ENCODE measurements at places on chromosomes 11 and 22. TPM values are rescaled to one million over a fixed set of nuclear protein-coding genes. Genes with fewer than 3 reads are reported as not detected.

BDNF gene
- polyA plus RNA-seq: 72.0 TPM

DNA sequence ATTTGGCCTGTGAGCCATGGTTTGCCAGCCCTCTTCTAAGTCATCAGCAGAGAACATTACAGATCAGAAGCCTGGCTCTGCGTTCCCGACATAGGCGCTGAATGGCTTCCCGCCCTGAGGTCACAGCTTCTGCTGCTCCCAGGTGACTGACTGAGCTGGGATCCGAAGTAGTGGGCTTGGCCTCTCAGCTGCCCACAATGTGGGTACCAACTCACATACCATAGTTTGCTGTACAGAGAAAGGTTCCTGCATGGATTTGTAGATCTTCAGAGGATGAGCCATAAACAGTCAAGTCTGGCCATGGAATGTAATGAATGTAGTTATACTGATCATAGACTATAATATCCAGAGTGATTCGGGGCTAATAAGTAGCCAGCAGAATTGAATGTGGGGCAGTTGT is 42.6 kb downstream of the TEAD1 start:
- no peak for DNase-seq

DNA sequence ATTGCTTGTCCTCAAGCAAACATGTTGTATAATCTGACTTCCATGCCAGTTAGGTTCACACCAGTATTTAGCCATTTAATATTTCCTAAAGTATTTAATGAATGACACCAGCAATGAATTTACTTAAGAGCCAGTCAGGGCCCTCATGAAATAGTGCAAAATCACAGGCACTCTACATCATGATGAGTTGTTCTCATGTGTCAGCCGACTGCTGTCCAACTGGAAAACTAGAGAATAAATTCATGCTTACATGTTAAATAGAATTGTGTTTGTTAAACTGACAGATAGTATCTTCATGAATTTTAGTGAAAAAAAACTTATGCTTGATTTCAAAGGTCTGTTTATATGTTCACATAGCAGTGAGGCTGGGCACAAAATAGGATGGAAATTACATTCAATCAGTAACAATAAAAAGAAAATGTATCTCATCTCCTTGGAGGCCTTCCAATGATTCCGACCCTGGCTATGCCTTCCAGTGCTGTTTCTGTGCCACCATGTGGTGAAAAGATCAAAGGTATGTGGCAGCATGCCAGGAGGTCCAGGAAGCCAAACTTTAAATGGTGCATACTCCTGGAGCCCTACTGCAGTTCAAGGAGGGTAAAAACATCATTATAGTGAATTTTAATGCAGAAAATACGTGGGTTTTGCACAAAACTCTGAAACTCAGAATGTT is 45.2 kb downstream of the CTSC start:
- DNase-seq: no peak

GRCh38 chr11:118913411-118914125 is 12.2 kb downstream of the BCL9L start:
- no peak for DNase-seq

NXPE1 gene
- polyA plus RNA-seq: not detected

STK33 gene
- polyA plus RNA-seq: 8.3 TPM

- no peak for DNase-seq
These were observed 32.8 kb upstream of the SERPIND1 start for GRCh38 chr22:20741008-20741633.

CCDC15 gene
- polyA plus RNA-seq: 0.73 TPM

DNA sequence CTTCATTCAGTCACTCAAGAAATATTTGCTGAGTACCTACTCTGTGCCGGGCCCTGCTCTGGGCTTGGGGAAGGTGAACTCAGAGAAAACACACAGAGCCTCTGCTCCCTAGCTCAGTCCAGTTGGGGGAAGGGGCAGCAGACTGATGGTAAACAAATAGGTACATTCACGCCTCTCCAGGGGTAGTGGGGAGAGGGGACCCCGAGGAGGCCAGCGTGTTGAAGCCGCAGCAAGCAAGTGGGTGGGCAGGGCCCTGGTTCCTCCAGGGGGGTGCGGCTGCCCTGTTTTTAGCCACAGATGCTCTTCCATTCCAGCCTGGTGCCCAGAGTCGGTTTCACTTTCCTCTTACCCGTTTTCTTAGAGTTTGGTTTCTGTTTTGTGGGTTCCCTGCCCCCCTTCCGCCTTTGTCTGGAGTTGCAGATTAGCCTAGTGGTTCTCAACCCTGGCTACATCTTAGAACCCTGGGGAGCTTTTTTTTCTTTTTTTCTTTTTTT is 8.7 kb downstream of the DRAP1 start:
- no peak for DNase-seq

- no peak for DNase-seq
These were observed 191.6 kb upstream of the PGR start for GRCh38 chr11:101321222-101321621.

OR51E2 gene
- polyA plus RNA-seq: 0.79 TPM

GRCh38 chr11:92702805-92703448 is 266.5 kb upstream of the MTNR1B start:
- no peak for DNase-seq

- no peak for DNase-seq
These were observed 25.0 kb downstream of the IGLL1 start for GRCh38 chr22:23555118-23555517.

- DNase-seq: no peak
These were observed 79.5 kb downstream of the RAB30 start for GRCh38 chr11:82992223-82992622.

C1QTNF4 gene
- 0.14 TPM for polyA plus RNA-seq

GP1BB gene
- polyA plus RNA-seq: 0.60 TPM

MRGPRX3 gene
- not detected for polyA plus RNA-seq

- no peak for DNase-seq
These were observed 35.0 kb upstream of the SCGB1A1 start for GRCh38 chr11:62383822-62384221.

NLRP6 gene
- polyA plus RNA-seq: not detected

- DNase-seq: no peak
These were observed 81.9 kb upstream of the CRTAM start for GRCh38 chr11:122756417-122756816.

GRCh38 chr11:30333405-30333804 is 10.5 kb downstream of the ARL14EP start:
- no peak for DNase-seq

DNA sequence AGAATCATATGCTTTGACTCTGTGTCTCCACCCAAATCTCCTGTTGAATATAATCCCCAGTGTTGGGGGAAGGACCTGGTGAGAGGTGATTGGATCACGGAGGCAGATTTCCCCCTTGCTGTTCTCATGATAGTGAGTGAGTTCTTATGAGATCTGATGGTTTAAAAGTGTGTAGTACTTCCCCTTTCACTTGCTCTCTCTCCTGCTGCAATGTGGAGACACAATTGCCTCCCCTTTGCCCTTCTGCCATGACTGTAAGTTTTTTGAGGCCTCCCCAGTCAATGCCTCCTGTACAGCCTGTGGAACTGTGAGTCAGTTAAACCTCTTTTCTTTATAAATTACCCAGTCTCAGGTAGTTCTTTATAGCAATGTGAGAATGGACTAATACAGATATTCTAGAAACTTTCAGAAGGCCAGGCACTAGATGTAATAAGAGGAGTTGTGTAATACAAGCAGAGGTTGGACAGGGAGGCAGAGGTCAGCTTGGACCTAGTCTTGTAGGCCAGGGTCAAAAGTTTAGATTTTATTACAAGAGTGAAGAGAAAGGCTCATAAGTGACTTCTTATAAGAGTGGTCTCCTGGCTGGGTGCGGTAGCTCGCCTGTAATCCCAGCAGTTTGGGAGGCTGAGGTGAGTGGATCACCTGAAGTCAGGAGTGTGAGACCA is 9.3 kb upstream of the SERPING1 start:
- no peak for DNase-seq

DNA sequence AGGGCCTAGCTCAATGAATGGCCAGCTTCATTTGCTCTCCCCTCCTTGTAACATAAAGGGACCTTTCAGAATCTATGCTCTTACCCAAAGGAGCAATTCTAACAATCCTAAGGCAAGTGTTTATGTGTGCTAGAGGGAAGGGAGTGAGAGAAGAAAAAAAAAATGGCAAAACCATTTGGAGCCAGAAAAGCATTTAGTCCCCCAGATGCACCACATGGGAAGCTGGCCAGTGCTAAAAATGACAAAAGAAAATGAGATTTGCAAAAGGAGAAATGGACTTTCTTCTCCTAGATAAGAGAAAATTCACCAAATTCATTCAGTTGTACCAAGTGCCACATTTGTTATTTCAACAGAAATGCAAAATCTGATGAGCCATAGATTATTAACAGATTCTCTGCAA is 52.8 kb downstream of the SERGEF start:
- DNase-seq: no peak

DNA sequence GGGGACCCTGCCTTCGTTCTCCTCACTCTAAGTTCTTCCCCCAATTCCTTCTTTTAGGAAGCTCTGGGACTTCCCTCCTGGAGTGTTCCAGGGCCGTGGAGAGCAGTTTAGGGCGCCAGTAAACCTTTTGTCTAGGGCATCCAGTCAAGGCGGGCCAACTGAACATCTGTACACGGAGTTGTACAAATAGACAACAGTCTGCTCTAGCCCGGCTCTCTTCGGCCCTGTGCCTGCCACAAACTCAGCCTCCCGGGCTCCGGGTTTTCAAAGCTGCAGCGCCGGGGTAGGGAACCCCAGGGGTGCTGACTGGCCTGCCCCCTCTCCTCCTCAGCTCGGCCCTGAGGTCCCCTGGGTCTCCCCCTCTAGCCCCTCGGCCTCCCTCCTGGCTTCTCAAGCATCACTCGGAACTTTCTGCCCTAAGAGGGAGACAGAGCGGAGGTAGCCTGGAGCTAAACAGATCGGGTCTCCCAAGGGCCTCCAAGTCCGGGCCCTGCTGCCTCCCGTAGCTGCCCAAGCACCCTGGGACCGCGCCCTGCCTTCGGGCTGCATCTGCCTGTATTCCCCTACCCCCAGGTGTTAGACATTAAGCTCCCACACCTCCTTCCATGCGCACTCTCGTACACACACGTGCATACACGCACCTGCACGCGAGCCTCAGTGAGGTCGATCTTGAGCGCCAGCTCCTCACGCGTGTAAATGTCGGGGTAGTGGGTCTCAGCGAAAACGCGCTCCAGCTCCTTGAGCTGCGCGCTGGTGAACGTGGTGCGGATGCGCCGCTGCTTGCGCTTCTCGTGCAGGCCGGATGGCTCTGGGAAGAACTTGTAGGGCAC is 3.3 kb downstream of the PHOX2A start:
- DNase-seq: no peak

SGSM1 gene
- polyA plus RNA-seq: not detected

SCN2B gene
- not detected for polyA plus RNA-seq

SYT9 gene
- polyA plus RNA-seq: not detected

IFITM10 gene
- polyA plus RNA-seq: not detected

- DNase-seq: no peak
These were observed 56.0 kb downstream of the PACS1 start for GRCh38 chr11:66126064-66126463.

DNA sequence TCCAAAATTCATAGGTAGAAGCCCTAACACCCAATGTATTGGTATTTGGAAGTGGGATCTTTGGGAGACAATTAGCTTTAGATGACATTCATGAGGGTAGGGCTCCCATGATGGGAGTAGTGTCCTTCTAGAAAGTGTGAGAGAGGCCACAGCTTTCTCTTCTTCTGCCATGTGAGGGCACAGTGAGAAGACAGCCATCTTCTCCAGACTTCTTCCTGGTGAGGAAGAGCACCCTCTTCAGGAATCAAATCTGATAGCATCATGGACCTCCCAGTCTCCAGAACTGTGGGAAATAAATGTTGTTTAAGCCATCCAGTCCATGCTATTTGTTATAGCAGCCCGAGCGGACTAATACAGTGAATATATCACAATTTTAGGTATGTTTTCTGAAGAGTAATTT is 96.9 kb downstream of the CNTN5 start:
- DNase-seq: no peak

USP2 gene
- polyA plus RNA-seq: 0.32 TPM

ACRV1 gene
- not detected for polyA plus RNA-seq

- DNase-seq: no peak
These were observed 11.0 kb upstream of the MS4A6A start for GRCh38 chr11:60193687-60194433.

GRCh38 chr11:96607864-96608558 is 218.2 kb downstream of the JRKL start:
- no peak for DNase-seq

DNA sequence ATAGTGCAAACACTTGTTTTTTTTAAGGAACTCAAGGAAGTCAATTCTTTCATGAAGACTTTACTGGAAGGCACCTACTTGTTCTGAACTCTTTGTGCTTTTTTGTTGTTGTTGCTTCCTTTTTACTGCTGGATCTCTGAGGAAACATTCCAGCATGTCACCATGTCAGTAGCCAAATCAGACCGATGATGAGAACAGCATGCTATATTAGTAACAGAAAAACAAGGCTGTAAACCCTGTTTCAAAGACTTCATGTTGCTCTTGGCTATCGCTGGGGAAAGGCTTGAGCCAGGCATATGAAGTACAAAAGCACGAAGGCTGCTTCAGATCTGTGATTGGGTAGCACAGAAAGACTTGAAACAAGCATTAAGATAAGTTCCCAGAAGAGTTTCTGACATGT is 125.6 kb upstream of the SLC5A12 start:
- no peak for DNase-seq

GRCh38 chr11:111707691-111708067 is 58.5 kb downstream of the PPP2R1B start:
- DNase-seq: no peak

DNA sequence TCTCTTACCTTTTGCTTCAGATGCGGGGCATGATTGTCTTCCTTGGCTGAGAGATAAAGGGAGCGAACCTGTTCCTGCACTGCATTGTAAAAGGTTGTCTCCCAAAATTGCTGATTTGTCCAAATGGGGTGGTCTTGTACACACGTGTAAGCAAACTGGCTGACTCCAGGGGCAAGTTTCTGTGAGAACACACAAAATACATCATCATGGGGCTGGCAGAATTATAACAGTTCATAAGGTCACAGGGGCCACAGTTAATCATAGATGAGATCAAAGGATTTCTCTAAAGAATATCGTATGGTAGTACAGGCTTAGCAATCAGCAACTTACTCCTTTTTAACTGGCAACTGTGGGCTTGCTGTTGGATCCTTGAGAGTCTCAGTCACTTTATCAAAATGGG is 194.3 kb downstream of the SWAP70 start:
- no peak for DNase-seq

DNA sequence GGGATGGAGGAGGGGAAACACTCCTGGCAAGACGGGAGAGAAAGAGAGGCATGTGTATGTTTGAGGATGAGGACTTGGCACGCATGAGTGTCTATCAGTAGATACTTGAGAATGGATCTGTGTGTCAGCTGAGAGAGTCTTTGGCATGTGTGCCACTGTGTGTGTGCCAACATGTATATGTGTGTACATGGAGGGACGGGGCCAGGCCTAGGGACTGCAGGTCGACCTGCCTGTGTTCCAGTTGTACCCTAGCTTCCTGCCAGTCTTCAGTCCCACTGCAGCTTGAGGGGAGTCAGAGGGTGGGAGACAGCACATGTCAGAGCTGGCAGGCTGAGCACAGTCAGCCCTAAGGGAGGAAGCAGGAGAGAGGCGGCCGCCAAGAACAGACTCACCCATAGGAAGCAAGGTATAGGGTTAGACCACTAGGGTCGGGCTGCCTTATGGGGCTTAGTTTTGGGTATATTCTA is 5.6 kb downstream of the CLCF1 start:
- no peak for DNase-seq

UPK3A gene
- polyA plus RNA-seq: not detected

BATF2 gene
- 1.5 TPM for polyA plus RNA-seq
